Iris pigment epithelial cell (primary cell): ENCODE measurements at places on chromosomes 2 and 18.

- peak; percentile 34 for DNase-seq
Measured at GRCh38 chr2:157336137-157337010, 10.8 kb upstream of the ERMN start.

DNA sequence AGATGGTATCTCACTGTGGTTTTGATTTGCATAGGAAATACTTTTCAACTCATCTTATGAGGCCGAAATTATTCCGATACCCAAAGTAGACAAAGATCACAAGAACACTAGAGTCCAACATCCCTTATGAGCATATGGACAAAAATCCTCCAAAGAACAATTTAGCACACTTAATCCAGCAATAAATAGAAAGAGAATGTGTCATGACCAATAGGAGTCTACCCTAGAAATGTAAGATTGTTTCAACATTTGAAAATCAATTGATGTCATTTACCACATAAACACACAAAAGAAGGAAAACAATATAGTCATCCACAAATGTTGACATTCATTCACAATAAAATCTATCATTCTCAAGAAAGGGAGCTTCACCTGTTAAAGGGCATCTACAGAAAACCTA, 307.8 kb upstream of the SMIM21 start:
- DNase-seq = no peak

DNA sequence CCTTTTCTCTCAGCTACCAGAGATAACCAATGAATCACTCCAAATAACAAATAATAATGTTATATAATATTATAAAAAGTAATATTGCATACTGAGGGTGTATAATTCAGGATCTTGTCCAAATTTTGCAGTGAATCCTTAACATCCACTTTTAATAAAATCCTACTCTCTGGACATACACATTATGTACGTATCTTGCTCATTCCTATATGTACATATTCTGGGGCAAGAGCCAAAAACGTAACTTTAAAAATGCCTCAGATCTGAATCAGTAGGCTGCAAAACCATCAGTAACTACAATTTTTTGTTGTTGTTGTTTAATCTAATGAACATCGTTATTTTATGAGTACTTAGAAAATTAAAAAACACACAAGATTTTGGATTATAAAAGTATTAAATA, 65.3 kb downstream of the SMAD2 start:
- no peak for DNase-seq

- no peak for DNase-seq
Measured at GRCh38 chr2:31067259-31067658, 71.0 kb downstream of the GALNT14 start.

DNA sequence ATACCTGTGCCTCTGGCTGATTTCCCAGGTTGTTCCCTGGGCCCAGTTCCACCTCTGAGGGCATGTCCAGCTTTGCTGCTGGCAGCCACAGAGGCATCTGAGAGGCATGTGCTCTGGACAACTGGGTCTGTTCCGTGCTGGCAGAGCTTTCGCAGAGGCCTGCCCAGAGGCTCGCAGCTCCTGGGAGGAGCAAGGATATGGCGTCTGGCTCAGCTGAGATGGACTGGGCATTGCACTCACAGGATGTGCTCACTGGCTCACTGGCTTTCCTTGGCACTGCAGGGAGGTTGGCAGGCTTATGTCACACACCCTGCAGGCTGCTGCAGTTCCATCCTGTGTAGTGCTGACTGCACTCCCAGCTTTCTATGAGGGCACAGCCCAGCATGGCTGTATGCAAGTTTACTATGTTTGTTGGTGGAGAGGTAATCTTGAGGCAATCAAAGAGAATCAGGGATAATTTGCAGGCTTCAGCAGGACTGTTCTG, 172.3 kb downstream of the PRKCE start:
- no peak for DNase-seq

DNA sequence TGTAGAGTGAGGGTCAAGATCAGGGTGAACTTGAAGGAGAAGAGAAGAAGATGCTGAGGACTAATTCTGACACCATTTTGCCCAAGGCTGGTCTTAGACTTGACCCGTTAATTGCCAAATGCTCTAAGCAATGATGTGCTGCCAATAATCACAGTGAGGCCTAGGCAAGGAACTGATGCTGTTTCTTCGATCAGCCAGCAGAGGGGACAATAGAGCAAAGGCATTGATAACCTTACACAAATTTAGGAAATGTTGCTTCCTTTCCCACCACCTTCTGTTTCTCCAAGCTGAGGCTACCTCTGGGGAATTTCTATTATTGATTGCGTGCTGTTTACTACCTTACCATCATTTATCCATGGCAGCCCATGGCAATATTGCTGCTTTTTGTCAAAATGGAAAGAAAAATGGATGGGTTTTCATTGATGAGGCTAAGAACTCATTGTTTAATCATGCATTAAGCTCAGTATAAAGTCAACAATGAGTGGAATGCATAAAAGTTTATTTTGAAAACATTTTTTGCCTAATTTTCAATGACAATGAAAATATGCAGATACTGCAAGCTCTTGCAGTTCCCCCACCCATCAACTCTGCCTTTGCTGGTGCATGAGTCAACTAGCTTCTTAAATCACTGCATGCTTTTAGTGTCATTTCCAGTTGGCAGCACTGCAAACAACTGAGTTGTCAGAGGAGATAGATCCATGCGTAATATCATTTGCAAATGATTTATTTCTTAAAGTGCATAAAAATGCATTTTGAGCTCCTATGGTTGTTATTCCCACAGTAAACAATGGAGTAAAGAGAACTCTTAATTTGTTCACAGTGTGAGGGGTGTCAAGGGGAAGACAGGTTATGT, 116.4 kb upstream of the NYAP2 start:
- peak; percentile 79 for DNase-seq

GRCh38 chr2:72955228-72956049, 38.1 kb downstream of the EMX1 start:
- DNase-seq = no peak

GRCh38 chr2:174477759-174478158, 9.1 kb downstream of the GPR155 start:
- DNase-seq = no peak
